Dermis blood vessel endothelial cell (primary cell): ENCODE measurements at places on chromosomes 1 and 21.

DNA sequence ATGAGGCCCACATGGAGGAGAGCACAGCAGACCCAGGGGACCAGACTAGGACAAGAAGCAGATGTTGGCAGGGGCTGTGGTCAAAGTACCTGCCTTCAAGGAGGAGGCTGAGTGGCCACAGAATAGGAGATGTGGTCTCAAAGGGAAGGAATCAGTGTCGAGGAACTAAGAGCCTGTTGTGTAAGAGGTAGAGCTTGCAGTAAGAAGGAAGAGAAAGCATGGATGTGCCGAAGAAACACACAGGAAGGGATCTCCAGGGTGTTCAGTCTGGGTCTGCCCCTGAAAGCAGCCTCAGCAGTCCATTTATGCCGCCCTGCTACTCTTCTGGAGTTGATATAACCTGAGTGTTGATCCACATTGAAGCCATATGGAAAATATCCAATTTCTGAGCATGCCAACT lies 83.9 kb downstream of the NID1 start:
- no peak for DNase-seq

DNA sequence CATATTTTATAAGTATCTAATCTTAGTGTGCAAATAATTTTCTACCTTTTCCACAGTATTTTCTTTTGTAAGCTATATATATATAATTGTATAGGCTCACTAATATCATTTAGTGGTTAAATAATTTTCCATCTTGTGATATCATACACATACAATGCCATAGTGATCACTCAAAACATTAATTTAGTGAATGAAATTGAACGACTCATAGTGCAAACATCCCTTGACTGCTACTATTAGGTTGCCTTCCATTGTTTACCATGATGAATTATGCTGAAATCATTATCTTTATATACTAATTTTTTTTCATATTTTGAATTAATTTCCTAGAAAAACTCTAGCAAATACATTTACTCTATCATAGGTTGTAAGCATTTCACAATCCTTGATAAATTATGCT lies 127.1 kb downstream of the PCNX2 start:
- DNase-seq = no peak

DNA sequence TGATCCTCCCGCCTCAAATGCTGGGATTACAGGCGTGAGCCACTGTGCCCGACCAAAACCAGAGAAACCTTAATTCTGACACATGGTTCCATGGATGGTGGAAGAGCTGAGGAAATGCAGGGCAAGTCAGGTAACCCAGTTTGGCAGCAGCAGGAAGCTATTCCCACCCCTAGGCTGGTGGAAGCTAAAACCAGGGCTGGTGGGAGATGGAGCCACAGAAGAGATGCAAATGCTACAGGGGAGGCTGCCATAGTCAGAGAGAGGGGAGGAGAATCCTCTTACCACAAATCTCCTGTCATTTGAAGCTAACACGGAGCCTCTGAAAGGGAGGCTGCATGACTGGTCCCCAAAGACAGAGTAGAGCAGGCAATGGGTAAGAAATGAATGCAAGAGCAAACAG lies 4.1 kb upstream of the CDC42BPA start:
- DNase-seq = no peak

DNA sequence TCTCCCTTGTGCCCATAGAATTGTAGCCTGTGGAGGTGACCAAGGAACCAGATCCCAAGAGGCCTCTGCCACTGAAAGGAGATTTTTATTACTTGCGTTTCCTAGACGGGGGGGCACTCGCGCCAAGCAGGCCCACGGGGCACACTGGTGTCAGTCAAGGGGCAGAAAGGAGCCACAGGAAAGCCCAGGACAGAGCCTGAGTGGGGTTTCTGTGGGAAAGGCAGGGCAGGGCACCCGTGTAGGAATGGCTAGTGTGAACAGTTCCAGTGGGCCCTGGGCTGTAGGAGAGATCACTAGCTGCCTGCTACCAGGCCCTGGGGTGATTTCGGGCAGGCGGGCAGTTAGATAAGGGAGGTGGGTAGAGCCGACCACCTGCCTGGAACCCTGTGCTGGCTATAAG lies 70.8 kb downstream of the ADARB1 start:
- DNase-seq = no peak

DNA sequence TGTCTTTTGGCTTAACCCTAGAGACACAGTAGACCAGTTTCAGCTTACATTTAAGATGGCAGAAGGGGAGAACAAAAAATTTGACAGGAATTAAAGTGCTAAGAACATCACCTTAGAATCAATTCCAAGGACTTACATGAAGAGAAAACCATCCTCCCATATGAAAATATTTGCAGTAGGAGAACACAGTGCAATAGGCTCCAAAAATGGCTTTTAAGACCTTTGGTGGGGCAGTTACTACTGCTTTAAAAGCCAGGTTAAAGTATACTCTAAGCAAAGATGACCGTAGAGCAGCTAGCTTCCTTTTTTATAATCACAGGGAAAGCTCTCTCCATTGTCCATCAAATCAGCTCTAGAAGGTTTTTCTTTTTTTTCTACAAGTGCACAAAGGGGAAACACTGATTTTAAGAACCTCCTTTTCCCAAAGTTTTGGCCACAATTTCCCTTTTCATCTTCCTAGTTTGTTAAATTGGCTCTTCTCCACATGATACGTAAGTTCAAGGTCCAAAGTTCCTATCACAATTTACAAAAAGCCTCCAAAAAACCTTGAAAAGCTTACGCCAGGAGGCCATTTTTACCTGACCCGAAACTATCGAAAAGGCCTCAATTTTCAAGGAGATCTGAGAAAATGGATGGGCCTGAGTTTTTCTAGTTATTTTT lies 3.3 kb downstream of the TXNIP start:
- no peak for DNase-seq

DNA sequence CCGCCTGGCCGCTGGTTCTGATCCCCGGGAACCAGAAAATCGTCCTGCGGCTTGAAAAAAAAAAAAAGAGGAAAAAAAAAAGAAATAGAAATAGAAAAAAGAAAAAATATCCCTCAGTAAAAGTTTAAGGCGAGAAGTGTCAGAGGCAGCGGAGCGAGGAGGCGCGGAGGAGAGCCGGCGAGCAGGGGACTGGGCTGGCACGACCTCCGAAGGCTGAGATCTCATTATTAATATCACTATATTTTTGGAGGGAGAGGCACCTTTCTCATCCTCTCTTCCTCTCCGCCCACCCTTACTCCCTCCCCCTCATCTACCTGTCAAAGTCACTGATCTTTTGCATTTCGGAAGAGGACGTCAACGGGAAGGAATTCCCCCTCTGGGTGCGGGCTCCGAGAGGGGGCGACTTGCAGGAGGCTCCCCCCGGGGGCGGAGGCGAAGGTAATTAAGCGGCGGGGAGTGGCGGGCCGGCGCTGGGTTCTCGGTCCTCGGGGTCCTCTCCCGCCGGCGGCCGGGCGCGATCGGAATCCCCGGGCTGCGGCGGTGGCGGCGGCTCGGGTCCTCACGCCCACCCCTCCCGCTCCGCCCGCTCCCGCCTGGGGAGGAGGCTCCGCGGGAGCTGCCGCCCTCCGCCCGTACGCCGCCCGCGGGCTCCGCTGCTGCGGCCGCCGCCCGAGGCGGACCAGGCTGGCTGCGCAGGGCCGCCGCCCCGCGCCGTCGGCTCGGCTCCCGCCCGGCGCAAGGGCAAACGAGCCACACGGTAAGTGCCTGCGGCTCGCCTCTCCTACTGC lies at the start of gene NTNG1:
Gene NTNG1 (plus strand): TSS at position 337 of the 788 bp plus-strand sequence.
- peak; percentile 2 for DNase-seq

DNA sequence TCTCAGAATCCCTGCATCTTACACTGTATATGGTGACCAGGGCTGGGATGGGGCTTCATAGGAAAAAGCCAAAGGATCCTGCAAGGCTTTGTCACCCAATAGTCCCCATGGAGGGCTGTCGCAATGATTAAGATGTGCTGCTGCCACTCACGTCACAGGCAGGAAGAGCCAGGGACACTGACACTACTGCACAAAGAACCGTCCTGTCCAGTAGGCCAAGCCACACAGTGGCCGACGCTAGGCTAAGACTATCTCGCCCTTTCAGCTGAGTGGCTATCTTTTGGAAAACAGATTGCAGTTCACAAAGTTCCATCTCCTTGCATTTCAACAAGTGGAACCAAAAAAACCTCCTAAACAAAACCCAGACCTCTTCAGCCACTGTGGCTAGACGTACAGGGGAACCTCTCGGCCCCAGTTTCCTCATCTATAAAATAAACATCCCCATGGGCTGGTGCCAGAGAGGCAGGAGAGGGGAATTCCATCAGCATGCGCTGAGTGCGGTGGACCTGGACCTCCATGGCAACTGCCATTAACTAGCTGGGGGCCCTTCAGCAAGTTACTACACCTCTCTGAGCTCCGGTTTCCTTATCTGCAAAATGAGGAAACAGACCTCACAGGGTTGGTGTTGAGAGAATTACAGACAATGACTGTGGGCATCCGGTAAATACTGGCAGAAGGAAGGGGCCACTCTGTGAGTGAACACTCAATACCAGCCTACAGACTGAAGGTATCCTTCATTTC lies 8.7 kb downstream of the CAPZB start:
- peak; percentile 93 for DNase-seq

GRCh38 chr1:234866007-234866866 lies 256.3 kb upstream of the IRF2BP2 start:
- DNase-seq = peak; percentile 79

DNA sequence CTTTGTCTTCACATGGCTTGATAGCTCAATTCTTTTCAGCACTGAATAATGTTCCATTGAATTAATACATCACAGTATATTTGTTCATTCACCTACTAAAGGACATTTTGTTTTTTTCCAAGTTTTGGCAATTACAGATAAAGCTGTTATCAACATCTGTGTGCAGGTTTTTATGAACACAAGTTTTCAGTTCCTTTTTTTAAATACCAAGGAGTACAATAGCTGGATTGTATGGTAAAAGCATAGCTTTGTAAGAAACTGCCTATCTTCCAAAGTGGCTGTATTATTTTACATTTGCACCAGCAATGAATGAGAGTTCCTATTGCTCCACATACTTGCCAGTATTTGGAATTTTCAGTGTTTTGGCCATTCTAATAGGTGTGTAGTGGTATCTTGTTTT lies 4.8 kb upstream of the MCOLN2 start:
- no peak for DNase-seq

DNA sequence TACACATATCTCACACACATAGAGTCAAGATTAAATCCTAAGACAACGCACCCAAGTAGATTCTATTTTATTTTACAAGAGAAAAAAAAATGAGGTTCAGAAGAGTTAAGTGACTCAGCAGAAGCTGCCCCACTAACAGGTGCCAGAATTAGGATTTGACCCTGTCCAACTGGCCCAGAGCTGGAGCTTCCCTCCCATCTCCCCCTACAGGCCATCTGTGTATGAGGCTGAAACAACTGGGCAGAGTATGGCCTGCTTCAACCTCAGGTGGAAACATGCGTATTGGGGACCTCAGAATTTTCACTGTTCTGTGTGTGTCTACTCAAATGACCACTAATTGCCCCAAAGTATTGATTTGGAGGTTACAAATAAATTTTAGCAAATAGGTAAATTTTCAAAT lies 29.9 kb downstream of the PSMG1 start:
- peak; percentile 25 for DNase-seq

DNA sequence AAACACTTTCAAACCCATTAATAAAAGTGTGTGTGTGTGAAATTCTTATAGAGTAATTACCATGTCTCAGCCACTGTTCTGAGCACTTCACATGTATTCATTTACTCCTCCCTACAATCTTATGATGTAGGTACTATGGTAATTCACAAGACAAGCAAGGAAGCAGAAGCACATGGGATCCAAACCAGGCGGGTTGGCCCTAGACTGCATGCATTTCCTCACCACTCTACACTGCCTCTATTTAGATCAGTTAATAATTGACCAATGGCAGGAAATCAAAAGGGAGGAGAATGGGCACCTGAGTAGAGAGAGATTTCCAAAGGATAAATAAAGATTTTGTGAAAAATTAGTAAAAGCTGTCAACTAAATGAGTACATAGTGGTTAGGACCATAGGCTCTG lies 15.7 kb downstream of the MAP3K21 start:
- DNase-seq = no peak

- no peak for DNase-seq
These were observed 49.0 kb upstream of the LRP8 start for GRCh38 chr1:53376742-53377437.

- DNase-seq = no peak
These were observed 32.5 kb upstream of the KIF1B start for GRCh38 chr1:10177876-10178275.

DNA sequence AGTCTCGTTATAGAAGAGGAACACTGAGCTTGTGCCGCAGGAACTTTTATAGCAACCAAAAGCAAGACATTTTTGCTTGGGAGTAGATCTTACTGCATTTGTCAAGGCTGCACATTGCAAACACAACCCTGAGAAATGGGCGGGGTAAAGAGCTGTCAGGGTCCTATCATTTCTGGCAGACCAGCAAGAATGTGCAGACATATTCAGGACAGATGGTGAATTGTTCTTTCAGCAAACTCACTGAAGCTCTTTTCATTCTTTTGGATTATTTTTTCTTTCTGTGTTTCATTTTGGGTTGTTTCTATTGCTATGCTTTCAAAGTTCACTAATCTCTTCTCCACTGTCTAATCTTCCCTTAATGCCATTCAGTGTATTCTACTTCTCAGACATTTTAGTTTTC lies 5.1 kb upstream of the ACTN2 start:
- no peak for DNase-seq

GRCh38 chr1:162629651-162630050 lies 2.6 kb upstream of the DDR2 start:
- DNase-seq = peak; percentile 63

DNA sequence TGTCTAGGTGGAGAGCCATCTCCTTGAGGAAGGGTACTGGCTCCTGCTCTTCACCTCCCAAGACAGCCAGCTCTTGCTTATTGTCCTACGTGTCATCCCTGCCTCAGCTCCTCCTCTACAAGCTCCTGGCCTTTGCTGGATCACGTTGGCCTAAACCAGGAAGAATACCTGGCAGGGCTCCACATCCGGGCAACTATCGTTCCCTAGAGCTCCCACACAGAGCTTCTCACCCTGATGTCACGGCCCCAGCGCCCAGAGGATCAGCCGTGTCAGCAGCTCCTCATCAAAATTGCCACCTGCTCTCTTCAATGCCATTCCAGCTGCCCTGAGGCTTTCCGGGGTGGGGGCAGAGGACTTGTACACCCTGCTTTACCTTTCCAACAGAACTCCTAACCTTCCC lies 1.9 kb upstream of the TPM3 start:
- DNase-seq = peak; percentile 39

GRCh38 chr1:81113688-81114087 lies 687.0 kb upstream of the ADGRL2 start:
- no peak for DNase-seq

DNA sequence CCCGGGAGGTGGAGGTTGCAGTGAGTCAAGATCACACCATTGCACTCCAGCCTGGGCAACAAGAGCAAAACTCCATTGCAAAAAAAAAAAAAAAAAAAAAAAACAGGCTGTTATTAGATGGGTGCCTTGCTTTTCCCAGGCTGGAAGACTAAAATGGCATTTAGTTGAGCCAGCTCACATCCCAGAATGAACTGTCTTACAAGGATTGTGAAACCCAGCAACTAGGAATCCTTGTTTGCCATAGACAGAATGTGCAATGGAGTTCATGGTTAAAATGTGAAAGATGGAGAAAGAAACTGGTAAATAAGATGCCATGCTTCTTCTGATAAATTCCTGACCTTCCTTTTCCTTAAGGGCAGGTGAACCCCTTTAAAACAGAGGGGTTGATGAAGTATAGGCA lies 215.8 kb upstream of the GREM2 start:
- no peak for DNase-seq

- no peak for DNase-seq
These were observed 43.2 kb downstream of the TMCO4 start for GRCh38 chr1:19756480-19756879.

GRCh38 chr1:116501125-116501869 lies 69.5 kb downstream of the CD58 start:
- no peak for DNase-seq
